ENCODE measurements at places on chromosomes 12 and 14.
A peak's percentile ranks its signal among the peaks of the same experiment; 100 is the strongest.

DNA sequence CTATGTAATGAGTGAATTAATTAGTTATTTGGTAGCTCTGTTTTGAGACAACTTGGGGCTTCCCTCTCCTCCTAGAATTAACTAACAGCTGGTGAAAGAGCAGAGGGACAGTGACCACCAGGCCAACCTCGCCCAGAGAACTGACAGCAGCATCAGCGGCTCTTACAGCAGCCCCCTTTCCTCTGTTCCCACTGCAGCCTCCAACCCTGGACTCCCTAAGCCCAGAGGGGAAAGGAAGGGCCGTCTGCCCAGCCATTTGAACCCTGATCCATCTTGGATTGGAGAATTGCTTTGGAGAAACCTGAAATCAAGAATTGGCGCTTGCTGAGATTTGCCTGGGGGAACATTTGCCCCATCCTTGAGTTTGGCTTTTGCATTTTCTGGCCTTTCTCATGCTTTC, 45.5 kb downstream of the B4GALNT3 start:
- no peak for DNase-seq

DNA sequence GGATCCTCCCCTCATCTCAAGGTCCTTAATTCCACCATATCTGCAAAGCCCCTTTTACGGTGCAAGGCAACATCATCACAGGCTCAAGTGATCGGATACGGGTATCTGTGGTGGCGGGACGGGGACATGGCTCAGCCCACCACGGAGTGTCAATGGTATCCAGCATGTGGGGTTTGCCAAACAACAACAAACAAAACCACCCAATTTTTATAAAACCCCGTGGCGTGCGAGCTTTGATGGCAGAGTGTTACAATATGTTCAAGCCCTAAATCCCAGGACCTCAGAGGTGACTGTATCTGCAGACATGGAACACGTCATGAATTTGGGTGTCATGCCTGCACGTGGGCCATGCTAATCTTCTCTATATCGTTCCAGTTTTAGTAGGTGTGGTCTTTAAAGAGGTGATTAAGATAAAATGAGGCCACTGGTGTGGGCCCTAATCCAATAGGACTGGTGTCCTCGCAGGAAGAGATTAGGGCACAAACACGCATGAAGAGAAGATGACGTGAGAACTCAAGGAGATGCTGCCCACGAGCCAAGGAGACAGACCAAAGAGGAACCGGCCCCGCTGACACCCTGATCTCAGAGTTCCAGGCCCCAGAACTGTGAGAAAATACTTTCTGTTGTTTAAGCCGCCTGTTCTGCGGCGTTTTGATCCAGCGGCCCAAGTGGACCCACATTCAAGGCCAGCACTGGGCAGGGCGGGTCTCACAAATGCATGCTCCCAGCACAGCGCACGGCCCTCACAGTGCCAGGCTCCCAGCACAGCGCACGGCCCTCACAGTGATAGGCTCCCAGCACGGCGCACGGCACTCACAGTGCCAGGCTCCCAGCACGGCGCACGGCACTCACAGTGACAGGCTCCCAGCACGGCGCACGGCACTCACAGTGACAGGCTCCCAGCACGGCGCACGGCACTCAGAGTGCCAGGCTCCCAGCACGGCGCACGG, 6.7 kb upstream of the GOLGA3 start:
- no peak for DNase-seq

DNA sequence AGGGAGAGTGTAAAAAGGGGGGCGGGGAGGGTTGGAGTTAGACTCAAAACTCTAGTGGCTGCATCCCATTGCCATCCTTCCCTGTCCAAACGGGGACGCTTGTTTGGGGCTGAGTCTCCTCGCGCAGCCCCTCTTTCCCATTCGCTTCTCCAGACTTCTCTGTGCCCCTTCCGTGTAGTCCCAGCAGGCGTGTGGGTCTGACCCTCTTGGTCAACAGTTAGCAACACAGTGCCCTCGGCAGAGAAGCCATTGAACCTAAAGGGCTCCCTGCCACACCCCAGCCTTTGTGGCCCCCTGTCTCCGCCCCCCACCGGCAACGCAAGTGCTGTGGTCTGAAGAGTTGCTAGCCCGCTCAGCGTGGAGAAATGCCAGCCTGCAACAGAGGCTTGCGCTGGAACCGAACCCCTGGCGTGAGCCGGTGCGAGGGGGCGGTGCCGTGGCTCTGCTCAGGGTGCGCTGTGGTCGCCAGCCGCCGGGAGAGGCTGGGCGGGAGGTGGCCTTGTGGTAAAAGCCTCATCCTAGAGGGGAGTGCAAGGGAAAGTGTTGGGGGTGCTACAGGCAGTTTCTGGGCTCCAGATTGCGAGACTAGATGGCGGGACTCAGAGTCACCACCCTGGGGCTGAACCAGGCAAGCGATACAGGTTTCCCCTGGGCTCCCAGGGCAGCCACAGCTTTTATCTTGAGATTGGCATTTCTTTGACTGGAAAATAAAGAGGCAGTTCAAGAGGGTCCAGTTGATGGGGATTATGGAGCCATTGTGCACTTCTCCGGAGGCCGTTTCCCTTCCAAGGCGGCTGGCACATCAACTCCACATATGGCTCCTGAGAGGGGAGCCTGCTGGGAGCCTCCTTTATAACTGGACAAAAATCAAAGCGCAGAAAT, 2.1 kb downstream of the PLXNC1 start:
- peak; percentile 30 for DNase-seq

GRCh38 chr12:6532927-6533652, 1.2 kb upstream of the GAPDH start:
- no peak for DNase-seq

DNA sequence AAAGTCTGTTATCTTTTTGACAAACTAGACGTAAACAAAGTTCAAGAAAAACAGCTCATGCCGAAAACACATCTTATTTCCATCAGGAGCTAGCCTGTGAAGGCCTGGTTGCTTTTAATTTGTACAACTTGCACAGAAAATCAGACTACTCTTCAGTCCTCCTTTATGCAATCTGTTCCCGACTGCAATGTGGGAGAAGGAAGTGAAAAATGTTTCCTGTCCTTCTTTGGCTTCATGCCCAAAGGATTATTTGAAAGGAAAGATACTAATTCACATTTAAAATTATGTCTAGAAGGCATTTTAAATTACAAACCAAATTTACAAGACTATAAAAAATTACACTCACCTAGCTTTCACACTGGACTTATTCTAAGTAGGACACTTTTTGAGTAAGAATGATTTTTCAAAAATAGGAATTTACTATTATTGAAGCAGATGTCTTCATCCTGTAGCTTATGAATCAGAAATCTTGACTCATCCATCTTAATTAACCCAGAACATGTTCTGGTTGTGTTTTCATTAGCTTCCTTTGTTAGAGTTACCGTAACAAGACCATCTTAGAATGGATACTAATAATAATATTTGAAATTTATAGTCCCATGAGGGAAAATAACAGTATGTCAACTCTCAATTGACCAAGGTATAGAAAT, 272.6 kb downstream of the PRKD1 start:
- no peak for DNase-seq

- DNase-seq: no peak
These were observed 30.9 kb downstream of the ERGIC2 start for GRCh38 chr12:29350080-29350479.

DNA sequence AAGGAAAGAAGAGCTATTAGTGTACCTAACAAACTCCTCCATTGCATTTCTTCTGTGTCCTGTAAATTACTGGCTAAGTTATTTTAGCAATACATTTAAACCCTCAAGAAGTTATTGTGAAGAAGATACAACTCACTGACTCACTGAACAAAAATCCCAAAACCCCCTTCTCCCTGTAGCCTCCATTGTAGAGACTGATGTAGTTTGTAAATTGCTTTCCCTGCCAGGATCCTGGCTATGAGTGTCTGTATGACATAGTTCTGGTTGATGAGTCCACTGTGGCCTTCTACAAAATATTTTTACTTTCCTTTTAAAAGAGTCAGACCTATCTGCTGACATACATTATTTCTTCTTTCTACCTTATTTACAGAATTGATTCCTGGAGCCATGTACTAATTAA, 155.6 kb downstream of the SLC6A15 start:
- DNase-seq: no peak

DNA sequence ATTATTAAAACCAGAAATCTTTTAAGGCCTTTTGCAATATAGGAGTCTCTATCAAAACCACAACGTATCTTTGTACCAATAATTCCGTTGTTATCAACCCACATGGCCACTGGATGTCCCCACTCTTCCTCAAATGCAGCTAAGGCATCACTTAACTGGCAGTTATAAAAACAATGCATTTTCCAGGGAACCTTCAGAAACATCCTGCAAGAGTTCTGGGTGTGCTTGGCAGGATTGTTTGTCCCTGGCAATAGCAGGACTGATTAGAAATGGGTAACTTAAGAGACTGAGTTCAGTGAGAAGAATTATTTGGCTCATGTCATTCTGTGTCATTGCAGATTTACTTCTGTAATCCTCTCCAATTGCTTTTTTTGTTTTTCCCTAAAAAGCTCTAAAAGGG, 112.0 kb downstream of the SLC15A5 start:
- no peak for DNase-seq

Measured in activated CD4-positive, alpha-beta T cell treated with anti-CD3 and anti-CD28 coated beads for 4 hours (primary cell).